GM12892 (cell line): ENCODE measurements at places on chromosomes 12 and 14.

- no peak for DNase-seq
Observed at GRCh38 chr14:92105073-92105892, 1.1 kb downstream of the ATXN3 start.

DNA sequence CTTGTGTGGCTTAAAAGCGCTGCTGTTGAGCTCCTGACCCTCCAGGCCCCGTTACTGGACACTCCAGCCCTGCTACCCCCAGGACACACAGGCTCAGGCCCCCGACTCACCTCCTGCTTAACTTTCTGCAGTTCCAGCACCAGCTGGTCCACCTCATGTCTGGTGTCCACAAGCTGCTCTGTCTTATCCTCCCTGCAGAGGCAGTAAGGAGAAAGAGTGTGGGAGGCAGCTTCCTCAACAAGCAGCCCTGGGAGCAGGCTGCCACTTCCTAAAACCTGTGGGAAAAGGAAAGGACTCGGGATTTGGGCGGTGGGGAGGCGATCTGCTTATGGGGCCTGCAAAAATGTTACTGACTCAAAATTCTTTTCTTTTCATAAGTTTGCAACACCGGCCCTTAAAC, 79.2 kb downstream of the CCDC88C start:
- DNase-seq, result no peak

DNA sequence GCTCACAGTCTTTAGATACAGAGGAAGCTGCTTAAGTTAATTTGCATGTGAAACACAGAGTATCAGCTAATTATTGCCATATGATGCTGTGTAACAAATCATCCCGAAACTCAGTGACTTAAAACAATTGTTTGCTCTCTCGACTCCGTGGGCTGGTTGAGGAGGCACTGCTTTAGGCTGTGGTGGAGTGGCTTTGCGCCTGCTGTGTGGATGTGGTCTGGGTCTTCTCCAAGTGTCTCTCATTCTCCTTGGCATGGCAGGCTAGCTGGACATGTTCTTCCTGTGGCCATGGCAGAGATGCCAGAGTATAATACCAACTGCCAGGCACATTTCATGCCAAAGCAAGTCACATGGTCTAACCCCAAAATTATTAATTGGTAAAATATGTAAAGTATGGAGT, 40.9 kb downstream of the PELI2 start:
- no peak for DNase-seq

DNA sequence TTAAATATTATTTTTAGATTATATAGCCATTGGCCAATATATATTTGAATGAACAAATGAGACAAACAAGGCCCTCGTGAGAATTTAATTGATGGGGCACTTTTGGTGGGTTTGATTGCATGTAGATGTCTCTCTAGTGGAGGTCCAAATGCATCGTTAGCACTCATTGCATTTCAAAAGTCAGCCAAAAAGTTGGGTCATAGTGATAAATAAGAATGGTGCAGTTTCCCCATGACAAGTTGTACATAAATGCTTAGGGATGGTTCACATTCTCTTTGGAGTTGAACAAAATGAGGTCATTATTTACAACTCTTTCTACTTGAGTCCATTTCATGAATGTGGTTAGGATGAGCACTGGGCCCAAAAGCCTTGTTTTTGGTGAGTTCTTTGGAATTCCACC, 1.0 kb downstream of the BEST3 start:
- DNase-seq, result no peak

DNA sequence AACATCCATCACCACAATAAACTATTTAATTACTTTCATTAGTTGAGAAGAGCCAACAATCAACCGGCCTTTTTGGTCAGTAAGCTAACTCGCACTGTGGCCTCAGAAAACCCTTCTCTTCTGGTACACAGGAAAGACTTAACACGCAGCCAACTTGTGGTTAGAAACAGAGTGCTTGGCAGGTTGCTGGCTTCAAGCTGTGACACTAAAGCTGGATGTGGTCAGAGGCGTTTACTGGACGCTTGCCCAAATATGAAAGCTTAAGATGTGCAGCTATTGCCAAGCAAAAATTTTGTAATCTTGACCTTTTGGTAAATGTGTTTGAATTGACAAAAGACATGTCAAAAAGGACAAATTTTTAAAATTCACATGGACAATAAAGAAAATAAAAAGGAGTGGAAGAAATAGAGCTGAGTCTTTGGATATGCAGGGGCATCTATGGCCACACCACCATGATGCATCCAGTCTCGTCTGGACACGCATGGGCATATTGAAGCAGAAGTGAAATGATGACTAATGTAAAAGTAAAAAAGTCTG, 2.6 kb upstream of the KLRK1 start:
- no peak for DNase-seq

- no peak for DNase-seq
Observed at GRCh38 chr12:120830052-120830940, 73.9 kb downstream of the SPPL3 start.

GRCh38 chr12:43758247-43758727, 303 bp downstream of the PUS7L start:
- DNase-seq, result peak; percentile 11

GRCh38 chr14:32012062-32012461, 65.0 kb upstream of the ARHGAP5 start:
- no peak for DNase-seq

DNA sequence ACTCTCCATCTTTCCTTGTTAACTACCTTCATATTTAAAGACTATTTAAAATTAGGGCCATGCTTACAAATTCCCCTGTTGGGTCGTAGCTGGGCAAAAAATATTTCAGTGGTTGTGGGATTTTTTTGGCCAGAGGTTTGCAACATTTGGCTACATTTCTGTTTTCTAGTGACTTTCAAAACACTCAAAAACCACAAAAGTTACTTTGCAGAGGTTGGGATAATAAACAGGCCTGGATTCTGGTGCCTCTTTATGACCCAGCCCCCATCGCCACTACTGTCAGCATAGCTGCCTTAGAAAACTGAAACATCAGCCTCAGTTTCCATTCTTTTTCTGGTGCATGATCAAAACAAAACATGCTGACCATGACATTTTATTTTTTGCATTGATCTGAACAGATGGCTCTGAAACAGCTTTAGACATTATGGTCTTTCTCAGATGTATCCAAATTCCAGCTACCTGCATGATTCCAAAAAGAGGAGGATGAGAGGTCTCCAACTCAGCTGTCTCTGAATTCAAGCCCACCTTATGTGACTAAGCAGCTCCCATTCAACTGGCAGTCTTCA, 5.2 kb downstream of the DPF3 start:
- no peak for DNase-seq

DNA sequence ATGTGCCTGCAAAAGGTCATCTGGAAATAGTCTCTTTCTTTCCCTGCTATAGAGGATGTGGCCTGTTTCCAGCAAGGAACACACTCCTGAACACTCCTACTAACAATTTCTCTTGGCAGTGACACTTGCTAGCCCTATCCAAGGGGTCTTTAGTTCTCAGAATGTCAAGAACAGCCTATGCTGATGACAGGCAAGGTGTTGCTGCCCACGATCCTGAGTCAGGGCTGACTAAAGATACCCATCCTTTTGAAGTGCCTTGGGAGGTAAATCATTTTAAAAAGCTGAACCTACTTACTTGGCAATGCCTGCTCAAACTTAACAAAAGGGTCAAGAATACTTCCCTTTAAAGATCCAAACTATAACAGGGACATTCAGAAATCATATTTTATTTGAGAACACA, 1146.4 kb downstream of the VRK1 start:
- DNase-seq, result no peak

GRCh38 chr14:71533390-71533789, 398.8 kb upstream of the RGS6 start:
- DNase-seq, result no peak

- DNase-seq, result no peak
Observed at GRCh38 chr12:54657105-54657607, 9.0 kb upstream of the DCD start.

GRCh38 chr14:53956427-53957201, at the start of gene BMP4:
TSS of gene BMP4 (minus strand) at chr14:53956825. CDS start at chr14:53952222, 4,603 bp downstream.
- no peak for DNase-seq
